NCI-H187 (cell line): ENCODE measurements at places on chromosomes 5 and 9.

- no peak for DNase-seq
Measured at GRCh38 chr9:34343090-34343489, 13.7 kb downstream of the NUDT2 start.

DNA sequence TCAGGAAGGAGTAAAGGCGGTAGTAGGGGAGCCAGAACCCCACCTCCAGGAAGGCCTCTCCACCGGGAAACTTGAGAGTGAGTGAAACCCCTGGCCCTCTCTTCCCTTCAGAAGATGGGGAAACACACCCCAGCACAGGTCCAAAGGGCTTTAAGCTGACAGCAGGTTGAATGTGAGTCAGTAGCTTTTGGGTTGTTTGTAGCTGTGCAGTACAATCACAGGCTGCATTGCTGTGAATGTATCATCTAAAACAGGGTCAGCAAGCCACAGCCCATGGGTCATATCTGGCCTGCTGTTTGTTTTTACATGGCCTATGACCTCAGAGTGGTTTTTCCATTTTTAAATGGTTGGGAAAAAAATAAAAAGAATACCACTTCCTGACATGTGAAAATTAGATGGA, 10.0 kb downstream of the OTULINL start:
- no peak for DNase-seq

- no peak for DNase-seq
Measured at GRCh38 chr9:70987986-70988385, 133.4 kb downstream of the TRPM3 start.

- no peak for DNase-seq
Measured at GRCh38 chr5:173715607-173716006, 99.2 kb upstream of the BOD1 start.

- no peak for DNase-seq
Measured at GRCh38 chr9:135661816-135662560, 1.1 kb upstream of the LCN9 start.

GRCh38 chr5:172641359-172642050, 442 bp downstream of the NEURL1B start:
- no peak for DNase-seq

DNA sequence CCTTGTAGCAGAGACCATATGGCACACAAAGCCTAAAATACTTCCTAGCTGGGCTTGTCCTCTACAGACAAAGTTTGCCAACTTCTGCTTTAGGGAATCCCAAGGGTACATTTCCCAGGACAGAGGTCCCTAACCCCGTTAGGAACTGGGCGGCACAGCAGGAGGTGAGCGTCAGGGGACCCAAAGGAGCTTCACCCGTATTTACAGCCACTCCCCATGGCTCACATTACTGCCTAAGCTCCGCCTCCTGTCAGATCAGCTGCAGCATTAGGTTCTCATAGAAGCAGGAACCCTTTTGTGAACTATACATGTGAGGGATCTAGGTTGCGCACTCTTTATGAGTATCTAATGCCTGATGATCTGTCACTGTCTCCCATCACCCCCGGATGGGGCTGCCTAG, 88.5 kb upstream of the TRPM3 start:
- DNase-seq: no peak

- no peak for DNase-seq
Measured at GRCh38 chr5:131279204-131279603, 15.4 kb downstream of the CDC42SE2 start.
